Activated naive CD8-positive, alpha-beta T cell treated with anti-CD3 and anti-CD28 coated beads for 36 hours (primary cell): ENCODE measurements at places on chromosomes 13 and 19. TPM values are rescaled to one million over a fixed set of nuclear protein-coding genes. Genes with fewer than 3 reads are reported as not detected.

- no peak overlapping the region for H3K4me3 ChIP-seq
- peaks cover 10% of the 10 kb centered on the region for H3K4me1 ChIP-seq
- DNase-seq = no peak
- H3K27me3 ChIP-seq = peaks cover 19% of the 10 kb centered on the region
- H3K27ac ChIP-seq = no peak overlapping the region
Observed at GRCh38 chr19:15810335-15810734, 5.1 kb downstream of the OR10H1 start.

GRCh38 chr13:99357131-99357596 is 50.0 kb upstream of the GPR183 start:
- H3K27ac ChIP-seq = peak overlapping the region; percentile 90
- peaks cover 90% of the 10 kb centered on the region for H3K4me1 ChIP-seq
- H3K4me3 ChIP-seq = peak overlapping the region; percentile 32

DNA sequence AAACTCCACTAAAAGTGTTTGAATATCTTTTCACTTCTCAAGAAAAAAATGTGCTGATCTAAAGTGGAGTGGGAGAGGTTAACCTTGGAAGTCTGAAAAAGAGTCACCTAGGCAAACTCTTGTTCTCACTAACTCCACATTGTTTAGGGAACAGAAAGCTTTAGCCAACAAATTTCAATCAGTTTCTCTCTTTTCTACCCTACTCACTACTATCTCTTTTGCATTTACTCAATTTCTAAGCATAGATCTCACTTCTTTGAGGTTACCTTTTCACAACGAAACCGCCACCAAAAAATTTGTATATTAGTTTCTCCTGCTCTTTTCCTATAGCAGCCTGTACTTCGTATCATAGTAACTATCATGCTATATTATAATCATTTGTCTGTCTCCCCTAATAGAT is 6.3 kb downstream of the NHLRC3 start:
- H3K27ac ChIP-seq = no peak overlapping the region
- H3K36me3 ChIP-seq = peaks cover 24% of the 10 kb centered on the region
- no peak overlapping the region for H3K4me3 ChIP-seq
- no peak for DNase-seq
- peaks cover 24% of the 10 kb centered on the region for H3K4me1 ChIP-seq
- H3K27me3 ChIP-seq = no peaks in the 10 kb centered on the region

Gene NANOS2
- total RNA-seq = not detected

- DNase-seq = no peak
- H3K4me1 ChIP-seq = no peaks in the 10 kb centered on the region
- no peak overlapping the region for H3K4me3 ChIP-seq
Observed at GRCh38 chr13:108115738-108116137, 99.6 kb downstream of the LIG4 start.

Gene SLC1A6
- total RNA-seq = not detected

DNA sequence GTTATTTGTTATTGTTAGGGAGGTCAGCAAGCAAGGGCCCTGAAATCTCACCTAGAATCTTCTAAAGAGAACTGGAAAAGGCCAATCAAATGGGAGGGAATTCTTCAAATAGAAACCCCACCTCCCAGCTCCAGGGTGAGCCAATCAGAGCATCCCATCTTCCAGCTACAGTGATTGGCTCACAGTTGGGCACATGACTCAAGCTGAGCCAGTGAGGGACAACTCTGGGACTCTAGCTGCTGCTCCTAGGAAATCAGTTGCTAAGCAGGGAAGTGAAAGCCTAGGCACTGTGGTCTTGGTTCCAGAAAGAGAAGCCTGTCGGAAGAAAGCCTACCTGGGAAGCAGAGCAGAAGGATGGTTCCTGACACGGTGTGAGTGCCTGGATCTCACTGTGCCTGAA is 13.4 kb downstream of the TM6SF2 start:
- H3K36me3 ChIP-seq = no peaks in the 10 kb centered on the region
- H3K4me3 ChIP-seq = no peak overlapping the region
- no peak for DNase-seq
- no peak overlapping the region for H3K27ac ChIP-seq
- peaks cover 70% of the 10 kb centered on the region for H3K27me3 ChIP-seq

- H3K27me3 ChIP-seq = no peaks in the 10 kb centered on the region
- H3K4me1 ChIP-seq = no peaks in the 10 kb centered on the region
- no peak overlapping the region for H3K27ac ChIP-seq
- no peaks in the 10 kb centered on the region for H3K36me3 ChIP-seq
Observed at GRCh38 chr13:83024955-83025594, 857.2 kb downstream of the SLITRK1 start.

- no peak overlapping the region for H3K27ac ChIP-seq
- no peaks in the 10 kb centered on the region for H3K36me3 ChIP-seq
Observed at GRCh38 chr13:39401046-39401705, 201.8 kb downstream of the LHFPL6 start.

- no peak overlapping the region for H3K27ac ChIP-seq
- H3K4me1 ChIP-seq = no peaks in the 10 kb centered on the region
- no peak for DNase-seq
Observed at GRCh38 chr13:20553311-20553710, 13.6 kb upstream of the IFT88 start.

- H3K4me3 ChIP-seq = no peak overlapping the region
- DNase-seq = no peak
- no peaks in the 10 kb centered on the region for H3K36me3 ChIP-seq
- H3K27me3 ChIP-seq = peaks cover 25% of the 10 kb centered on the region
- no peaks in the 10 kb centered on the region for H3K4me1 ChIP-seq
Observed at GRCh38 chr13:109813663-109814062, 27.3 kb upstream of the IRS2 start.

Gene OR7A5
- not detected for total RNA-seq

- peaks cover 67% of the 10 kb centered on the region for H3K36me3 ChIP-seq
Observed at GRCh38 chr19:47176627-47177090, 46.0 kb downstream of the SAE1 start.

GRCh38 chr19:33728141-33728540 is 68.5 kb upstream of the KCTD15 start:
- DNase-seq = no peak
- H3K27ac ChIP-seq = no peak overlapping the region
- no peaks in the 10 kb centered on the region for H3K4me1 ChIP-seq
- no peak overlapping the region for H3K4me3 ChIP-seq
- no peaks in the 10 kb centered on the region for H3K36me3 ChIP-seq

GRCh38 chr19:14809272-14810057 is 25.5 kb downstream of the OR7A5 start:
- H3K27ac ChIP-seq = no peak overlapping the region
- no peak overlapping the region for H3K4me3 ChIP-seq
- no peaks in the 10 kb centered on the region for H3K27me3 ChIP-seq

DNA sequence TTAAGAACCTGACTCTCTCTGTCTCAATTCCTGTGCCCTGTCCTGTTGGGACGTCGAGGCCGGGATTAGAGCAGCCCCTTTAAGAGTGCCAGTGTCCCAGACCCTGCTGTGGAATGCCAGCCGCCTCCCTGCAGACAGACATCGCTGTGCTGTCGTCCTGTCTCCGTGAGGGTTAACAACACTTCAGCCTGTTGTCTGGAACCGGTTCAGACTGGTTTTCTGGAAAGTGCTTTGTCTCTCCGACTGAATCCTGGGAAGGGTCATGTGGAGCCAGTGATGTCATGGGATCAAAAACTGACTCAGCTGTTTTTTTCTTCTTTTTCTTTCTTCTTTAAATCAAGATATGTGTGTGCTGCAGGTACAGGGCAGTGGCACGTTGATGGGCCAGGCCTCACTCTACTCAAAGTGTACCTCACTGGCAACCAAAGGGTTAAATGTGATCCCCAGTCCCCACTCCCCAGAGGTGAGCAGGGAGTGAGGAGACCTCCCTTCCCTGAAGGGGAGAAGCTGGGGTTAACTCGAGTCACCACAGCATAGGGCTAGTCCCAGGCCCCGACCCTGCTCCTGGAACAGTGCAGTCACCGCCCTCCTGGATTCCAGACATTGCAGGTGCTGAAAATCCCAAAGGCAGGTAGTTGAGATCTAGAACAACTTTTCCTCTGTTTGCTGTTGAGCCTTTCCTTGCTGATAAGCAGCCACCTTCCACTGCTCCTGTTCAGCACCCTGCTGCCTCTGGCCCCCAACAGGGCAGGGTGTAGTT is 50.8 kb downstream of the TSSK6 start:
- H3K27ac ChIP-seq = peak overlapping the region; percentile 17
- H3K4me3 ChIP-seq = no peak overlapping the region
- peaks cover 50% of the 10 kb centered on the region for H3K4me1 ChIP-seq
- H3K36me3 ChIP-seq = peaks cover 63% of the 10 kb centered on the region
- no peak for DNase-seq

Gene FREM2
- total RNA-seq = not detected

- H3K4me1 ChIP-seq = peaks cover 17% of the 10 kb centered on the region
- no peaks in the 10 kb centered on the region for H3K27me3 ChIP-seq
- no peak for DNase-seq
Observed at GRCh38 chr19:44072543-44073401, 813 bp downstream of the ZNF284 start.

Gene DNAJC15
- 13.9 TPM for total RNA-seq

- no peaks in the 10 kb centered on the region for H3K4me1 ChIP-seq
- no peak overlapping the region for H3K27ac ChIP-seq
- peaks cover 46% of the 10 kb centered on the region for H3K36me3 ChIP-seq
- no peak overlapping the region for H3K4me3 ChIP-seq
Observed at GRCh38 chr13:40813667-40814454, 24.4 kb downstream of the SLC25A15 start.

Gene KCNN4
- total RNA-seq = 41.5 TPM

DNA sequence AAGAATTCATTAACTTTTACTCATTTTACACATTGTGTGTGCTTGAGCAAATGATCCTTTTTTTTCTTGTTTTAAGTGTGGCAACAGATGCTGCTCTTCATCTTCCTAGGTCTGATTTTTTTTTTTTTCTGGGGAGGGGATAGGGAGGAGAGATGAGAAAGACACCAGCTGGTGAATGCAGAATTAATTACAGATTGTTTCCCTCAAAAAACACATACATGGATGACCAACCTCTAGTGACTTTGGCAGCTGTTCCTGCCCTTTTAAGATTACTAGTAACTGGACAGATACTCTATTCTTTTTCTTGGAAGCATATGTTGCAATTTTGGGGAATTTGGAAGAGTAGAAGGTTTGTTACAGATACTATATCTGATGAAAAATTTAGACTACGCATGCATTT is 103.6 kb upstream of the MYO16 start:
- DNase-seq = no peak
- peaks cover 17% of the 10 kb centered on the region for H3K27me3 ChIP-seq
- no peaks in the 10 kb centered on the region for H3K36me3 ChIP-seq
- H3K4me1 ChIP-seq = no peaks in the 10 kb centered on the region
- no peak overlapping the region for H3K27ac ChIP-seq

- no peaks in the 10 kb centered on the region for H3K36me3 ChIP-seq
- no peak overlapping the region for H3K4me3 ChIP-seq
- H3K4me1 ChIP-seq = peaks cover 1% of the 10 kb centered on the region
Observed at GRCh38 chr19:46809534-46810272, 21.3 kb upstream of the SLC1A5 start.

GRCh38 chr13:41407380-41407779 is 50.0 kb upstream of the RGCC start:
- H3K27me3 ChIP-seq = no peaks in the 10 kb centered on the region
- no peaks in the 10 kb centered on the region for H3K36me3 ChIP-seq
- H3K27ac ChIP-seq = no peak overlapping the region
- no peak for DNase-seq
- H3K4me3 ChIP-seq = no peak overlapping the region

- DNase-seq = no peak
- H3K27me3 ChIP-seq = no peaks in the 10 kb centered on the region
- no peak overlapping the region for H3K27ac ChIP-seq
- H3K4me1 ChIP-seq = no peaks in the 10 kb centered on the region
Observed at GRCh38 chr13:67574320-67575233, 344.4 kb upstream of the PCDH9 start.

DNA sequence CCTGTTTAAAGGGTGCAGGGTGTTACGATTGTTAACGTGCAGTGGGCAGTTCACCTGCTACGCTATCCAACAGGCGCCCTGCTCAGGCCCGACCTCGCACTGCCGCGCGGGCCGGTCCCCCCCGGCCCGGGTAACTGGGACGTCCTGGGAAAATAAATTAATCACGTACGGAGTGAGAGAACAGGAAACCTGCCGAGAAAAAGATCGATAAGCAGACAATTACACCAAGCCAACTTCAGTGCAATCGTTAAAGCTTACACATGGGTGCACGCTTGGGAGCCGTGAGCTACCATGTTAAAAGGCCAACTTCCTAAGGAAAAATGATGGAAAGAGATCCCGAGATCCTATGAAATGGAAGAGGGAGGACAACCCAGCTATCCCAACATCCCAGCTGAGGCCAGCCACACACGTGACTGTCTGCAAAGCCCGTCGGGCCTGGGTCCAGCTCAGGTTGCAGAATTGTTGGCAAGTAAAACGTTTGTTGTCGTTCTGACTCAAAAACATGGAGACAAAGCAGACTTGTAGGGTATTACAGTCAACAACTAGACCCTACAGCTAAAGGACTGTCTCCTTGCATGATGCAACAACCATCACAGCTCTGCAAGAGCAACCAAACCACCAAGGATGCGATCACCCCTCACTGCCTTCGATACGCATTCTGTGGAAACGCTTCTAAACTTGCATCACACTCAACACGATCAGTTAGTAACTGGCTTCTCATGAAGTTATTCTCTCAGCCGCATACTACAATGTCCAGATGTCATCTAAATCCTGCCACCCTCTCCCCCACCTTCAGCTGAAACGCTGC is 741 bp upstream of the TUBGCP3 start:
- peak overlapping the region; percentile 97 for H3K27ac ChIP-seq
- peaks cover 28% of the 10 kb centered on the region for H3K4me1 ChIP-seq
- peak; percentile 7 for DNase-seq

DNA sequence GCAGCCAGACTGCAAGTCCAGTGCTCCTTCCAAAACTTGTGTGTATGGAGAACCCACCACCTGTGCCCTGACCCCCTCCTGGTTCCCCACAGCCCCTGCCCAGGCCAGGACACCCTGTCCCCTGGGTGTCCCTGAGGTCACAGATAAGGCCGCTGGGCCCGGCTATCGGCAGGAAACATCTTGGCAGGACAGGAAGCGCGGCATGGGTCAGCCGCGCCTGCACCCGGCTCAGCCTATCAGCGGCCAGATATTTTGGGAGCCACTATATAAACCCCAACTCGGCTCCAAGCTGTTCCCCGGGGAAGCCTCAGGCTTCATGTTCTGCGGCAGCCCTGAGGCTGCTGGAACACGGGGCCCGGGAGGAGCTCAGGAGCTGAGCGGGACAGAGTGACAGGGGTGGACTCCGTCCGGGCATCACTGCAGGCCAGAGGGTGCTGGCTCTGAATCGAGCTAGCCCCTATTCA is 60.8 kb downstream of the AP1M1 start:
- H3K4me1 ChIP-seq = peaks cover 26% of the 10 kb centered on the region
- H3K36me3 ChIP-seq = no peaks in the 10 kb centered on the region
- no peak for DNase-seq
- H3K27ac ChIP-seq = no peak overlapping the region
- H3K27me3 ChIP-seq = no peaks in the 10 kb centered on the region

Gene APOE
- 0.62 TPM for total RNA-seq

GRCh38 chr19:53132141-53132991 is at the start of gene ZNF415:
Gene ZNF415, minus strand, starts transcription at chr19:53132910. Its CDS starts 10,234 bp downstream, at chr19:53122676.
- no peak within 1 kb of the TSS for H3K27ac ChIP-seq
- H3K27me3 ChIP-seq = peaks cover 12% of the 10 kb centered on the region
- peaks cover 12% of the 10 kb centered on the region for H3K4me1 ChIP-seq
- peaks cover 30% of the 10 kb centered on the region for H3K36me3 ChIP-seq
- peak within 1 kb of the TSS; percentile 70 for H3K4me3 ChIP-seq
- DNase-seq = peak; percentile 73
